ENCODE measurements at places on chromosomes 4 and X.

- no peak for DNase-seq
These were observed 12.9 kb upstream of the BMPR1B start for GRCh38 chr4:94744850-94745249.

DNA sequence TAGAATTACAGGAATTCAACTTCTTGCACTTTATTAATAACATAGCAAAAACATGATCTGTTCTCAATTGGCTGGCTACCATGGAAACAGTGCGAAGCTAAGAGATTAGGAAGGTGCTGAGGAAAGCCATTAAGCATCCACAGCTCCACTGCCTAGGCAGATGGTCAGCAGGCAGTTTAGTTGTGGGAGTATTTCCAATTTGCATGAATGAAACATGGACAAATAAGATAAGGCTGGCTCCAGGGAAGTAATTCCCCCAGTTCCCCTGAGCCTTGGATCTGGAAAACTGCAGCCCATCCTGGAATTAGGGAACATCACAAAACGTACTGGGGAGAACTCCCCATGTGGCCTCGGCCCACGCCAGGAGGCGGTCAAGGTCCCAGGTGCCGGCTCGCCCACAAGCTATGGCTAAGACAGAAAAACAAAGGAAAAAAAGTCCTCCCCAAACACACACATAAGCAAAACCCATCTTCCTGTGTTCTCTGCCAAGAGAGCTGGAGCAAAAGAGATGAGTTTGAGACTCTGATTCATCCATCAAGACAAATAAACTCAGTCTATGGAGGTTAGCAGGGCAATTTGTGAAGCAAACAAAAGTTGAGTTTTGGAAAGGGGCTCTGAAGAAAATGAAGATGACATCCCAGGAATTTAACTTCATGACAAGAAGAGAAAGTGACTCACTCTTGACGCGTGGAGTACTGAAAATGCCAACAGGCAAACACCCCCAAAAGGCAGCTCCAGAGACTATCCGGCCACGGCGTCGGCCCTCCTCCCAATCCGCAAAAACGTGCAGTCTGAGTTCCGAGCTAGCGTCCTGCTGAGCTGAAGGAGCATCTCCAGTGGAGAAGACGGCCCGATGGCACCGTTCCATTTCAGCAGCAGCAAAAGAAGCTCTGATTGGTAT lies 45.1 kb downstream of the IGFBP7 start:
- no peak for DNase-seq

DNA sequence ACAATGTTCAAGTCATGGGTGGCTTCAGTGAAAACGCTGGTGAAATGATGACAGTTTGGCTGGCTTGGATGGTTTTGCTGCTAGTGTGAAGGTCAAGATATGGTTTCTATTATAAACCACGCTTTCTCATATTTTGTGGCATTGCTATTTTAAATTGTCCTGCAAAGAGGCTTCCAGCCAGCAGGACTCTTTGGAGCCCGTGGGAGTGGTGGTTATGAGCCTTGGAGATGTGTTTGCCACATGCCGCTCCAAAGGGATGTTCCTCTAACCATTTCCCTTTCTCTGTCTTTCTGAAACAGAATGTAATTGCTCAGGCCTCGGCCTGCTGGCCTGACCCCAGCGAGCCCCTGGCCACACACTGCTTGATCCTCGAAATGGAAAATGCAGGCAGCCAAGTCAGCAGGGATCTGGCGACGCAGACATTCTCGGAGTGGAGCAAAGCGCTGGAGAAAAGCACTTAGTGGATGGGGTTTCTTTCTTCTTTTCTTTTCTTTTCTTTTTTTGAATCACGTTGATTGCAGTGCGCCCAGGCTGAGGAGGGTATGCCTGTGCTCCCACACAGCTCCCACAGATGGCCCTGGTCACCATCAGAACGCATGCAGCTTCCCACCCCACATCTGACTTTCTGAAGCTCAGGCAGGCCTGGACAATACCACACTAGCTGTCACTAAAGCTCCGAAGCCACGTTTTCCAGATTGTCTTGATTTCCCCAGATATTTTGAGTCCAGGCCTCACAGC lies 114.0 kb downstream of the ENPP6 start:
- DNase-seq = no peak

GRCh38 chr4:118270492-118270891 lies 82.3 kb downstream of the PRSS12 start:
- DNase-seq = no peak

DNA sequence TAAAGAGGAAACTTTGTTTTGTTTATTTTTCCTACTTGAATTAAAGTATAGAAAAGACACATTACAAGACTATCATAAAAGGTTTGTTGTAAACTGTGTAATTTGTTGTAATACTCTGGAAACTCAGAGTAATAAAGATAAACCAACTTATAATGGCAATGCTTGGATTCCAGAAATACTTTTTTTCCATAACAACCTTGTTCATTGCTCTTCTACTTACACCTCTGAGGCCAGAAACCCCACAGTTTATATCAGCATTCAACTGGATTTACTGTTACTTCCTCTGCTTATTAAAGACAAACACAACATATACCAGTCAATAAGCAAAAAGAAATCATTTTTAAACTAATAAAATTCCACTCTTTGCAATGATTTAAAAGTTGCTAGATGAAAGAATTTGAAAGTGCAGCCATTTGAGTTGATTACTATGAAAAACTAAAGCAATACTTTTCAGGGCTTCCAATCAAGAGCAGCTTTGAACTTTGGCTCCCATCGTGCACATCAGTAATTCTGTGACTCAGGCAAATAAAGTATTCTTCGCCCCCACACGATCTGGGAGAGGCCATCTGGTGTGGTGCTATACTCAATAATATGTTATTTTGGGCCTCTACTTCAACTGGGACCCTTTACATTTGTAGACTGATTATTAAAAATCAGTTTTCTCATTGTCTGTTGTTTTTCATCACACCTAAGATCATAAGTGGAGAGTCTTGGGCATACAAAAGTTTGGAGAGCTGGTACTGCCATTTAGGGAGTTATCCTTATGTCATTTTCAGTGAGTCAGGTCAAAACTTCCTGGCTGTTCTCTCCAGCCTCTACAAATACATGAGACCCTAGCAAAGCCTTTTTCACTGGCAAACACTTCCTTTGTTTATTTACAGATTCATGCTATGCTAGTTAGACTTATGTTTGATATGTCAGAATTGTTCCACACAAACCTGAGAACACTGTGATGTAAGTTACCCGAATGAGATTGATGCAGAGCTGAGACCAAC lies 20.5 kb downstream of the DDIT4L start:
- DNase-seq = no peak

- no peak for DNase-seq
These were observed 80.8 kb downstream of the HMGN5 start for GRCh38 chrX:81120936-81121371.

GRCh38 chr4:101693842-101694398 lies 96.6 kb upstream of the BANK1 start:
- DNase-seq = no peak

DNA sequence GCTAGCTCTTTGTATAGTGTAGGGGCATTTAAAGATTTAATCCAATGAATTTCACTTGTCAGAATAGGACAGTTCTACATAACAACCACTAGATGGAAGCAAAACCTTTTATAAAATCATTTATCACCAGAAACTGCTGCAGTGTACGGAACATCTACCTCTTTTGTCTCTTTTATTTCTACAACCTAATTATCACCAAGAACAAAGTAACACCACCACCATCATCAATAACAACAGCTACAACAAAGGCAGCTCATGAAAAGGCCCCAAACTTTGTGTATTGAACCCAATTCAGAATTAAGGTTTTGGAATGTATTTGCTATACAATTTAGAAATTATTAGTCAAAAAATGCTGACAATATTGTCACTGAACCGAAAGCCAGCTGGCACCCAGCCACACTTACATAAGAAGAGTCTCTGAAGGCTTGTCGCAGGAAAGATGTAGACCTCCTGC lies 260.9 kb upstream of the RPS6KA3 start:
- DNase-seq = no peak

DNA sequence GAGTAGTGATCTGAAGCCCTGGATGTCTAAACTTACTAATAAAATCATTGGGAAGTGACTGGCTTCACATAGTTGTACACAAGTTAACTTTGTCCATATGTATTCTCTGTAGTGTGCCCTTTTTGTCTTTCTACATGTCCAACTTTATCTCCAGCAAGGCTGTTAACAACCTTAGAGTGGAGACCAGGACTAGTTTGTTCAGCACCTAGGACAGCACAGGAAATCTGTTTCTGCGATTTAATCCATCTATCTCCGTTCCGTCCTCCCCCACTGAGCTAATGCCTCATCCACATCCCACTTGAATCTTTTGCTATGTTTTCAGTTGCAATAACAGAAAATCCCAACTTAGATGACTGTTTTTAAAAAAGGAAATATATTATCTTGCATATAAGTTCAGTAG lies 3.4 kb upstream of the ARR3 start:
- DNase-seq = no peak

GRCh38 chrX:128714425-128714824 lies 662.2 kb upstream of the ACTRT1 start:
- DNase-seq = no peak

GRCh38 chrX:46676399-46677356 lies 82.2 kb downstream of the SLC9A7 start:
- DNase-seq = no peak

GRCh38 chrX:106901781-106902219 lies 1.3 kb downstream of the RIPPLY1 start:
- no peak for DNase-seq

- no peak for DNase-seq
These were observed 20.6 kb downstream of the CCNQ start for GRCh38 chrX:153578200-153578835.

- DNase-seq = no peak
These were observed 85.4 kb downstream of the PPEF1 start for GRCh38 chrX:18792828-18793227.

DNA sequence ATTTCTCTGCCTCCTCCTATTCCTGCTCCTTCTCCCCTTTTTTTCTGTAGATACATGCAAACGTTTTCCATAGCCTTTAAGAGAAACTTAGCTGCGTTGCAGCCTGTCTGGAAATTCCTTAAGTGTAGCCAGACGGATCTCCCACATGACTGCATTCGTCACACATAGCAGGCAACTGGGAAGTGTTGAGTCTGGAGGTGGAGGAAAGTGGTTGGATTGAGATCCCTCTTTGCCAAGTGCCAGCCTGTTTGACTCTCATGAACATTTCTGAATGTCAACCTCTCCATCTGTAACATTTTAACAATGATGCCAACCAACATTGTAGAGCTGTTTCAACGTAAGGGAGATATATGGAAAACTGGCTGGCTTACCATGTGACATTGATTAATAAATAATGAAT lies 45.1 kb upstream of the FAM9A start:
- DNase-seq = no peak

All from stimulated activated CD8-positive, alpha-beta memory T cell treated with anti-CD3 and anti-CD28 coated beads, Interleukin-4, amount 100 ng/mL, for 1 hour (primary cell).